ENCODE measurements at places on chromosomes 2 and 18. TPM values are rescaled to one million over a fixed set of nuclear protein-coding genes. Genes with fewer than 3 reads are reported as not detected.

DOK6 gene
- 0.77 TPM for total RNA-seq

SCN9A gene
- 22.0 TPM for total RNA-seq

ICOS gene
- total RNA-seq, result not detected

LINC00305 gene
- total RNA-seq, result not detected

ANKRD23 gene
- total RNA-seq, result 0.85 TPM

CD207 gene
- not detected for total RNA-seq

SLC11A1 gene
- 0.28 TPM for total RNA-seq

TMEM178A gene
- total RNA-seq, result 1.1 TPM

GPAT2 gene
- total RNA-seq, result 7.6 TPM

CRIM1 gene
- total RNA-seq, result 660 TPM

Measured in regular cardiac myocyte (primary cell).